ENCODE measurements at places on chromosomes 2 and 18. TPM values are rescaled to one million over a fixed set of nuclear protein-coding genes. Genes with fewer than 3 reads are reported as not detected.

DNA sequence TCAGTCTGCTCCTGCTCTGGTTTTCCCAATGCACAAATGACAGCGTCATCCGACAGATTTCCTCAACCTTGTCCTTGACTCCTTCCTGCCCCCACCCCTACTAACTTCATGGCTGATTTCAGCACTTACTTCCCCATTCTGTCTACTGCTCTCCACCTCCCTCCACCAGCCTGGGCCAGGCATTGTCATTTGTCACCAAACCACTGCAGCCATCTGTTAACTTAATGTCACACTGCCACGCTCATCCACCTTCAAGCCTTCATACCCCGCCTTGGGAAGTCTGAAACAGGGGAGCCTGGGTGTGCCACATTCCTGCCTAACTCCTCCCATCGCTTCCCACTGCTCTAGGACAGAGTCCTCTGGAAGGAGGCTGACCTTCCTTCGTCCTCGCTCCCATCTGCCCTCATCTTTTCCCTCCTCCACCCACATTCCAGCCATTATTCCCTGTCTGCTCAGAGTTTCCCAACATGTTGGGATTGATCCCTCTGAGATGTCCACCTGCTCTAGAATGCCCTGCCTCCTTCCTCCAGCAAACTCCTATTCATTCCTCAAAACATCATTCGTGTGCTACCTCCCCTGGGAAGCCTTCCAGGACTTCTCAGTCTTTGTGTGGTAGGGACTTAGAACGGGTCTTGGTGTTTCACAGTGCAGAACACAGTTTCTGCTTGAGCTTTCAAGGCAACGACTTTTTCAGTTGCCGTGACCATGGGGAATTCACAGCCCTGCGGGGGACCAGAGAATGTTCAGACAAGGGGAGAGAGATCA lies 42.2 kb upstream of the SMAD7 start:
- H3K36me3 ChIP-seq, result no peaks in the 10 kb centered on the region
- no peak for DNase-seq
- H3K27me3 ChIP-seq, result no peaks in the 10 kb centered on the region
- H3K4me3 ChIP-seq, result no peak overlapping the region

- no peak overlapping the region for H3K27ac ChIP-seq
- H3K36me3 ChIP-seq, result no peaks in the 10 kb centered on the region
- no peak overlapping the region for H3K4me3 ChIP-seq
Measured at GRCh38 chr2:979069-979928, 28.6 kb downstream of the SNTG2 start.

The PLGLB1 gene
- total RNA-seq, result 8.2 TPM

DNA sequence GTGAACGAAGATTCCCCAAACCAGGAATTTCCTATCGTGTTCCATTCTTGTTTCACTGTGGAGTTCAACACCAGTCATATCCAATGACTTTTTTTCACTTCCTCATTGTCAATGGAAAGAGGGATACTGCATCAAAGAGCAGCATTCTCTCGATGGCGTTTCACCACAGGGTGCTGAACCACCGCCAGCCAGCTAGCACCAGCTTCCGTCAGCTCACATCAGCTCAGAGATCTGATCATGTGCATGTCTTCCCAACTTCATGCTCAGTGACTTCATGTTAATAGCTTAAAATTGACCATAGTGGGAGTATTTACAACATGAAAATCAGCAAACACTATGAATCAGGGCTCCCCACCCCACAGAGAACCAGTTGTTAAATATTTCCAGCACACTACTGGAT lies 359.9 kb downstream of the TNS1 start:
- DNase-seq, result no peak
- no peak overlapping the region for H3K27ac ChIP-seq
- H3K27me3 ChIP-seq, result no peaks in the 10 kb centered on the region
- H3K4me1 ChIP-seq, result no peaks in the 10 kb centered on the region
- H3K4me3 ChIP-seq, result no peak overlapping the region

All from CD4-positive, CD25-positive, alpha-beta regulatory T cell (primary cell).